NCI-H1694 (cell line): ENCODE measurements at places on chromosomes 6 and 20.

- DNase-seq: peak; percentile 72
Observed at GRCh38 chr6:6724539-6725467, 136.3 kb downstream of the LY86 start.

DNA sequence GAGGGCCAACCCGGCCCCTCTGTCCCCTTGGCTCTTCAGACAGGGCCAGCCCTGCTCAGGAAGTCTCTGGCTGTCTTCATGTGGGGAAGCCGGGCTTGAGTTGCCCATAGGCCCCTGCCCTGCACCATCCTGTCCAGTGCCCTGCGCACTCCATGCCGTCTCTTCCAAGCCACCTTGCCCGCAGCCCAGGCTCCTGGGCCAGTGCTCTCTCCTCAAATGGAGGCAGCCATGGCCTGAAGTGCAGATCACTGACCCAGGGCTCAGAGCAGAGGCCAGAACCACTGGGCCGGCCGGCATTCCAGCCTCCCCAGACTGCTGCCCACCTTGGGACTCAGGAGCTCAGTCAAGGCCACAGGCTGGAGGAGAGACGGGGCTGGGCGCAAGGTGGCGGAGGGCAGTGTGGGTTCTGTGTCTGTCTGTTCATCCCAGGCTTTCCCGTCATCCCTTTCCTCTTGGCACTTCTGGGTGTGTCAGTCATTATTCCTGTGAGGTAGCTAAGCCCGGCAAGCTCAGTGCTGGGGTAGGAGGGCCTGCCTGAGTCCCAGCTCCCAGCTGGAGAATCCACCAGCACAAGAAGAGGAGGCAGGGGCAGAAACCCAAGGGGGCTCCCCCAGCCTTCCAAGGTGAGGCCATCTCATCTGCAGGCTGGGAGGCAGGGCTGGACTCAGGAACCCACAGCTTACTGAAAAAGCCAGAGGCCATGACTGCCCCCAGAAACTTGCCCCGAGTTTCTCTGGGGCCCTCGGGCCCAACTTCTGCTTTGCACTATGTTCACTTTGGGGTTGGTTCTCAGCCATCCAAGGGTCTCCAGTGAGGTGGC lies 22.4 kb downstream of the SDCBP2 start:
- DNase-seq: no peak

GRCh38 chr6:44105993-44106740 lies 21.1 kb downstream of the MRPL14 start:
- no peak for DNase-seq

DNA sequence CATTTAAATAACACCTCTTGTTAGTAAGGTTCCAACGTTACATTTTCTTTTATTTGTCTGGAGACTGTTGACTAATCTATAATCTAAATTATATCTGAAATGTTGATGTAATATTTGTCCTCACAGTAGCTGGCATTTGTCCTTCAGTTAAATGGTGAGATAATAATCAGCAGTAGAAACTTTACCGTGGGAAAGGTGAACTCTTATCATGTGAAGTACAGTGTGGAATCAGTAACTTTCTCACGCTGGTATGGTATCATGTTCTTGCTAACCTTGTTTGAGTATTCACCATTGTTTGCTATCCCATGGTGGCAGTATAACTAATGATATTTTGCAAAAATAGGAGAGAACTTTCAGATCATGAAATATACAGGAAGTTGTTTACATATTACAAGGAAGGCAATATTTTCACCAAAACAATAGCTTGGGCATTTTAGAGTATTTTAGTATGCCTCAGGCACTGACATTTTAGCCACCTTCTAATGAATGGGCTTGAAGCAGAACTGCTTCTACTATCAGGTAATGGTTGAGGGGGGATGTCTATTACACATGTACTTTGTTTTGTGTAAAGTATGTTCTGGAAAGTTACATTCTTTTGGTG lies 4.8 kb downstream of the GMNN start:
- no peak for DNase-seq

- no peak for DNase-seq
Observed at GRCh38 chr6:30781395-30781742, 37.0 kb upstream of the IER3 start.

DNA sequence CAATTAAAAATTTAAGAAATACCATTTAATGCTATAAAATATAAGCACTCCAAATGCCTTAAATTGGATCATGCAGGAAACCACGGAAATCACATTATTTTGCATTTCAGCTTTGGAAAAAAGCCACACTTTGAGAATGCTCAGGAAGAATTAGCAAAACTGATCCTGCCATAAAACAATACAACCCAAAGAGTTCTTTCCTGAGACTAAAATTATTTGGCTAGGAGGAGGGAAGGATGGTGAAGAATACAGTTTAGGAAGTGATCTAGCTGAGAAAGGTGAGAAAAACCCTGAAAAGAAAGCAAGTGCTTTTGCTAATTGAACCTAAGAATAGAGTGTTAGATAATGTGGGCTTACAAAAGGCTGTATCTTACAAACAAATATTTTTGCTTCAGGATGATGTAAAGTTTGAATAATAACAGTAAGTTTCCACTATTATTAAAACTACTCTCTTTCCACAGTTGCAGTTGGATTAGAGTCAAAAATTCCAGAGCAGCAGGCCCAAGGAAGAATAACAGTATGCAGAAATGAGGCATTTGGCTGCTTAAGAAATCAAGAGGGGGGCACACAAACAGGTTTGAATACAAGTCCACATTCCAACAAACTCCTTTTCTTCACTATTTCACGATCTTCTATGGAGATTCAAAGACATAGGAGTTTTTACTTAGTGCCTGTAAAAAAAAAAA lies 565.4 kb downstream of the RFPL4B start:
- DNase-seq: no peak

- no peak for DNase-seq
Observed at GRCh38 chr20:55782912-55783253, 222.4 kb downstream of the CBLN4 start.

- no peak for DNase-seq
Observed at GRCh38 chr6:7106752-7107577, 796 bp upstream of the RREB1 start.

- no peak for DNase-seq
Observed at GRCh38 chr20:63612276-63612931, 14.5 kb downstream of the GMEB2 start.

DNA sequence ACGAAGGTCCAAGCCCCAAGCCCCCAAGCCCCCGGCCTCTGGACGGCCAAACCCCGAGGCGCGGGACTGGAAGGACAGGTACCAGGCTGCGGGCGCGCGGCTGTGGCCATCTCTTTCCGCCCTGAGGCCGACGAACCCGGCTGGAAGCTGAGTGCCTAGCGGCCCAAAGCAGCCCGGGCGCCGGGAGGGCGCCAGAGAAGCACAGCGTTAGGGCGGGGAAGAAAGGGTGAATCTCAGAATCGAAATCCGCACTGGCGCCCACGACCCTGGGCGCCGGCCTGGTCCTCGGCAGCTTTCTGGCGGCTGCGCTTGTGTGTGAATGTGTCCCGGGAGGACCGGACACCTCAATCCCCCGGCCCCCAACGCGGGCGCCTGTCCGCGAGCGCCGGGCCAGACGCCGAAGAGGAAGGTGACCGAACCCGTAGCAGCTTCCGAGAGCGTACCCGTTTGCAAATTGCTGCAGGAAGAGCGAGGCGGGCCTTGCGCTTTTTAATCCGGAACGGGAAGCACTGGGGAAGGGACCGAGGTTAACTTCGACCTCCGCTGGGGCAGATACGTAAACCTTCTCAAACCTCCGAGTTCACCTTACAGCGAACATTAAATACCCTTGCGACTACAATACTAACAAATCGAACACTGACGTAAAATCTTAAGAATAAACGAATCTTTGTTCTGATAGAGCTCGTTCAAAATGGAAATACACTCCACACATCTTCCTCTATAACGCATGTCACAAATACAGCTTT lies 2.9 kb downstream of the NRN1 start:
- no peak for DNase-seq

GRCh38 chr20:34037767-34038166 lies 44.1 kb downstream of the RALY start:
- no peak for DNase-seq

DNA sequence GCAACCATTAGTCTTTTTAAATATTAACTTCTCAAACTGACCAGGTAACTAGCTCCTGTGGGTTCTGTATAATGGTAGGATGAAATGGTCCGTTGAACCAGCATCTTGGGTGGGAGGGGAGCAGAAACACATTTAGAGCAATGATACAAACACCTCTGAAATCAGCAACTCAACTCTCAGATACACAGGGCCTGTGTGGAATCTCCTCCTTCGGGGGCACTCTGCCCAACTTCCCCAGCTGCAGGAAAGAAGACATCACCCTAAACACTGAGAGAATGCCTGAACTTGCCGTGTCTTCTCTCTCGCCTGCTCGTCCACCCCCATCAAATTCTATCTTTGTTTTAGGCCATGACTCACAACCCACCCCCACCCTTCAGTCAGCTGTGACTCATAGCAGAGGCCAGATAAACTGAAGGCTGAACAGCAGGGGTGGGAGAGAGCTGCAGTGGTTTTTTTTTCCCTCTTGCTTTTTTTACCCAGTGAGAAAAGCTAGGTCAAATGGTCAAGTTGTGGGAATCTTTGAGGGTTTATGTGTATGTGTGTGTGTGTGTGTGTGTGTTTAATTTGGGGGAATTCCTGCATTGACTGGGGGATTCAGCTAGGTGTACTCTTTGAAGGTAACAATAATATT lies 593.4 kb upstream of the JAG1 start:
- DNase-seq: no peak

DNA sequence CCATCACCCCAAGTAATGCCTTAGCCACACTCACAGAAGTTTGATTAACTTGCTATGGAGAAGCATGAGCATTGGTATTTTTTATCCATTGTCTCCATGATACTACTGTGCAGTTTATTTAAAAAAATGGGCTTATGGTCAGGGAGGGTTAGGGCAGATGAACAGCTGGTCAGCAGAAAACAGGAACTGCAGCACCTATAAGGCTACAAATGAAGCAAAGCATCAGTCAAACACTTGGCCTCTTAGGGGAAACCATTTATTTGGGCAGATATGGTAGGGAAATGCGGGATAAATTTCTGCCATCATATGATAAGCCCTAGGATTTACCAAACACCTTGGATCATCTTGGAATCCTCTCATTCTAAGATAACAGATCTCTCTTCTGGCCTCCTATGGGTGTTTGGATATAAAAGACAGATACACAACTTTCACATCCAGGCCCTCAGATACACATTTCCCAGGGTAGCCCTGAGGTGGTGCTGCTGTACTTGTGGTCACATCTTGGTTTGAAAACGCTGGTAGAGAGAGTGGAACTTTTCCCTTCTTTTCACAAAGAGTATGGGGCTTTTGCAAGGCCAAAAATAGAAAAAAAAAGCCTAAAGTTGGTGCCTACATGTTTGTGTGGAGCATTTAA lies 42.8 kb upstream of the AHI1 start:
- no peak for DNase-seq

DNA sequence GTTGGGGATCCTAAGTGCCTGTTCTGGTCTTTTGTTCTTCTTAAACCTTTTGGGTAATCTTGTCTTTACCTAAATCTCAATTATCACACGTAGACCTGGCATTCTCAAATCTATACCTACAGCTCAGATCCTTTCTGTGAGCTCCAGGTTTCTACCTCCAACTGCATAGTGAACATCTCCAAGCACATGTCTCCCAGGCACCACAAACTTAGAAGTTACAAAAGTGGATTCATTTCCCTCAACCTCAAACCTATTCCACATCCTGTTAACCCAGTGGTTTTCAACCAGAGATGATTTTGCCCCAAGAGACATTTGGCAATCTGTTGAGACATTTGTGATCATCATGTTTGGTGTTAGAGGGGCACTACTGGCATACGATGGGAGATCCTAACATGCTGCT lies 183.5 kb downstream of the TENT5A start:
- DNase-seq: no peak

- no peak for DNase-seq
Observed at GRCh38 chr6:143405373-143406154, 44.9 kb downstream of the ADAT2 start.

GRCh38 chr6:52087498-52087999 lies at the start of gene PKHD1:
TSS of gene PKHD1 (minus strand) at chr6:52087613. CDS start at chr6:52084933, 2,680 bp downstream.
- no peak for DNase-seq

DNA sequence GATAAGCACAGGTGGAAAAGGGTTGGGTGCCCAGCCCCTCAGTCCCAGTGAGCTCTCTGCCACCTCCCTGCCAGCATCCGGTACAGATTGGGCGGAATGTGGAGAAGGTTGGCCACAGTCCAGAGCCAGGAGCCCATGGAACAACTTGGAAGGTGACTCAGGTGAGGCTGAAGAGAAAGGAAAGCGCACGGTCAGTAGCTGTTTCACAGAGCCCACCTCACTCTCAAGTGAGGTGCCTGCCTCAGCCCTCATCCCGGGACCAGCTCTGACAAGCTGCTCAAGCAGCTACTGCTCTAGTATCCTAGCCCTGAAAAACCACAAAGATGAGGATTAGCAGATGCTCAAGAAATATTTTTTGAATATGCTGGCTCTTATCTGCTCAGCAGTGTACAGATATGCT lies 1.1 kb upstream of the MMP24OS start:
- no peak for DNase-seq

GRCh38 chr6:15065261-15065989 lies 180.4 kb upstream of the JARID2 start:
- no peak for DNase-seq

DNA sequence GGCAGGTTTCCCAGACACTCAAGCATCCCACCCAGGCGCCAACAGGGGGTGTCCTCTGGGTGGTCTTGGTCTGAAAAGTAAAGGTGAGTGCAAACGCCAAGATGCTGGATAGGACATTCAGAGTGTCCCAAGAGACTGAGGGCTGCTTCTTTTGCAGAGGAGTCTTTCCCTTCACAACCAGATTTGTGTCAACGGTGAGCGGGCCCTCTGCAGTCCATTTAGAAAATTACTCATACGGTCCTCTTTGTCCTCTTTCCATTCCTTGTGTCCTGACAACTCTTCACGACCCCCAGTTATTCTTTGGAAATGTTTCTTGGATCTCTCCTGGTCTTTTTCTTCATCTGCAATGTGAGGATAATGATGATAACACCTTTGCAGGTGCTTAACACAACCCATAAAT lies 257.8 kb downstream of the CDC5L start:
- no peak for DNase-seq

- no peak for DNase-seq
Observed at GRCh38 chr6:33981421-33981820, 164.5 kb downstream of the GRM4 start.

DNA sequence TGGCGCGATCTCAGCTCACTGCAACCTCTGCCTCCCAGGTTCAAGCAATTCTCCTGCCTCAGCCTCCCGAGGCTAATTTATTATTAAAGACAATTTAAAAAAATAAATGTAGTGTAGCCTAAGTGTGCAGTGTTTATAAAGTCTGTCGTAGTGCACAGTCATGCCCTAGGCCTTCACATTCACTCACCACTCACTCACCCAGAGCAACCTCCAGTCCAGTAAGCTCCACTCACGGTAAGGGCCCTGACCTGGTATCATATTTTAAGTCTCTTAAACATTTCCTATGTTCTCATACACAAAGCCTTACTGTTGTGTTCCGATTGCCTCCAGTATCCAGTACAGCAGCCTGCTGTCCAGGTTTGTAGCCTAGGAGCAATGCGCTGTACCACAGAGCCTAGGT lies 168.2 kb upstream of the FOXQ1 start:
- no peak for DNase-seq
